ENCODE measurements at places on chromosomes 7 and 10. TPM values are rescaled to one million over a fixed set of nuclear protein-coding genes. Genes with fewer than 3 reads are reported as not detected.

The ARHGEF5 gene
- 1.6 TPM for total RNA-seq

The SPDYE2B gene
- not detected for total RNA-seq

The TRPV5 gene
- total RNA-seq, result not detected

The ZNF92 gene
- total RNA-seq, result 5.0 TPM

The CLRN3 gene
- not detected for total RNA-seq

The OR2AE1 gene
- total RNA-seq, result not detected

The ZNF503 gene
- 12.5 TPM for total RNA-seq

The TAS2R41 gene
- not detected for total RNA-seq

The OPN4 gene
- not detected for total RNA-seq

The MACC1 gene
- total RNA-seq, result not detected

The RBP3 gene
- total RNA-seq, result not detected

The HOXA2 gene
- total RNA-seq, result 1.4 TPM

The HMX3 gene
- total RNA-seq, result not detected

The ANKRD61 gene
- 0.50 TPM for total RNA-seq

The IFIT5 gene
- total RNA-seq, result 11.4 TPM

The INMT gene
- not detected for total RNA-seq

The PALD1 gene
- 5.9 TPM for total RNA-seq

The C10orf143 gene
- total RNA-seq, result 0.69 TPM

The CWF19L1 gene
- 21.7 TPM for total RNA-seq

The CNPY1 gene
- total RNA-seq, result not detected

The RARRES2 gene
- not detected for total RNA-seq

The MKX gene
- total RNA-seq, result not detected

The NSUN5 gene
- 55.3 TPM for total RNA-seq

The UTF1 gene
- total RNA-seq, result not detected

The MNX1 gene
- total RNA-seq, result 6.1 TPM

The CDK1 gene
- total RNA-seq, result 88.6 TPM

The SEMA3E gene
- total RNA-seq, result 3.1 TPM

The HACD1 gene
- 63.4 TPM for total RNA-seq

The NPSR1 gene
- not detected for total RNA-seq

The DYDC2 gene
- total RNA-seq, result not detected
